ENCODE measurements at places on chromosomes 2 and 18.

GRCh38 chr18:3186678-3187658, 32.8 kb downstream of the MYOM1 start:
- DNase-seq = no peak

- no peak for DNase-seq
These were observed 309.7 kb downstream of the GALR1 start for GRCh38 chr18:77559274-77559910.

DNA sequence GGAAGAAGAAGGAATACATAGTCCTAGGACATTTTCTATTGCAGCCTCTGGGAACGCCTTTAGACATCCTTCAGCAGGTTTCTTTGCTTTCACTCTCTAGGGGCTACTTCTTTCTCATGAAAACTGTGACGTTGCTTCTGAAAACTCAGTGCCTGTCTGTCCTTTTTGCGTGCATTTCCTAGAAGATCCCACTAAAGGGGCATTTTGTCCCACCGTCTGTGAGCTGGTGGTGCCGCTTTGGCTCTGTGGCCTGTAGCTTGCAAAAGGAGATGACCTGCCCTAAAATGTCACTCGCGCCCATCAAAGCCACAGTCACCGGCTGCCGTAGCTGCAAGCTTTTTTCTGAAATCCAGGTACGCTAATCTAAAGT, 579 bp downstream of the STAT4 start:
- no peak for DNase-seq

GRCh38 chr2:146321175-146321574, 1523.7 kb upstream of the ACVR2A start:
- DNase-seq = no peak

GRCh38 chr2:150046810-150047209, 440.7 kb downstream of the RND3 start:
- no peak for DNase-seq

GRCh38 chr18:297936-298335, 30.1 kb upstream of the THOC1 start:
- DNase-seq = no peak

DNA sequence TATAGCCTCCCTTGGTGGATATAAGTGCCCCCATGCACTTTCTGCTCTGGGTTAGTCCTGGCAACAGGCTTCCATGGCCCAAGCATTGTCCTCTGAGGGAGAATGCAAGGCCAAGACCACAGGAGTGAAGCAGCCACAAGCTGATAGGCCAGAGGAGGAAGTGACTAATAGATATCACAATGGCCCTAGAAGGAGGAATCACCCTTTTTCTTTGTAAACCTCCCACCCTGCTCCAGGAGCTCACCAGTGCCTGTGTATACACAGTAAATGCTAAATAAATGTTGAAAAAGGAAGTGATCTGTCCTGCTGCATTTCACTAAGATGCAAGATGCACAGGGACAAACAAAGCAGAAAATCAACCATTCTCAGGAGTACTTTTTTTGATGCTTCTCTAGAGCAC, 49.7 kb upstream of the ABCA12 start:
- no peak for DNase-seq

GRCh38 chr2:29487967-29488555, 372.8 kb downstream of the CLIP4 start:
- DNase-seq = no peak

DNA sequence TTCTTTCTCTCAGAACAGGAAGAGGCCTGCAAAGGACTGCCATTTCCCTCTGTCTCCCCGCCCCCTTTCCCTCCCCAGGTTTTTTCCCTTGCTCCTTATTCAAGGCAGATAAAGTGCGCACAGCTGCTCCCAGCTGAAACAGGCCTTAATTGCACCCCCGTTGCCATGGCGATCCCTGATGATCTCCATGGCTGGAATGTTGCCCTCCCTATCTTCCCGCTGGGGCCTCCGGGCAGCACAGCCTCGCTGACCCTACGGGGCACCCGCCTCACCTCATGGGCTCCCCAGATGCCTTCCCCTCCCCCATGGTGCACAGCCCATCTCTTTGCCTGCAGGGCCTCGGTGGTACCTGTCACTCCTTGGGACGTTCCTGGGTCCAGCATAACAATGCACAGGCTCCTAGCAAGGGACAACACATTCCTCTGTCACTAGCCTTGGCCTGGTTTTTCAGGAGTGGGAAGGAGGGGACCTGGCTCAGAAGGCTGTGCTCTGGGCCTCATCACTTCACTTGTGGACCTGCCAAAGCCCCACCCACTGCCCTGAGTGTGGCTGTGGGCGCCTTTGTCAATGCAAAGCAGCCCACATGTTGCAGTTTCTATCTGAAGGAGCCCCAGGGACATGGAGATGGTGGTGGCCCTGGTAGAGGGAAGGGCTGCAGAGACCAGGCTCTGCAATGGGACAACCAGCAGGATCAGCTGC, 115.0 kb downstream of the CELF4 start:
- no peak for DNase-seq

- DNase-seq = no peak
These were observed 124.7 kb downstream of the RAPGEF4 start for GRCh38 chr2:172860336-172860707.

- DNase-seq = no peak
These were observed 221.7 kb downstream of the PAX3 start for GRCh38 chr2:222076973-222077690.

- DNase-seq = no peak
These were observed 683.4 kb upstream of the FSHR start for GRCh38 chr2:49837561-49838293.

- no peak for DNase-seq
These were observed 930.0 kb upstream of the KLHL29 start for GRCh38 chr2:22454826-22455485.

GRCh38 chr2:751474-751873, 74.3 kb upstream of the TMEM18 start:
- DNase-seq = no peak

DNA sequence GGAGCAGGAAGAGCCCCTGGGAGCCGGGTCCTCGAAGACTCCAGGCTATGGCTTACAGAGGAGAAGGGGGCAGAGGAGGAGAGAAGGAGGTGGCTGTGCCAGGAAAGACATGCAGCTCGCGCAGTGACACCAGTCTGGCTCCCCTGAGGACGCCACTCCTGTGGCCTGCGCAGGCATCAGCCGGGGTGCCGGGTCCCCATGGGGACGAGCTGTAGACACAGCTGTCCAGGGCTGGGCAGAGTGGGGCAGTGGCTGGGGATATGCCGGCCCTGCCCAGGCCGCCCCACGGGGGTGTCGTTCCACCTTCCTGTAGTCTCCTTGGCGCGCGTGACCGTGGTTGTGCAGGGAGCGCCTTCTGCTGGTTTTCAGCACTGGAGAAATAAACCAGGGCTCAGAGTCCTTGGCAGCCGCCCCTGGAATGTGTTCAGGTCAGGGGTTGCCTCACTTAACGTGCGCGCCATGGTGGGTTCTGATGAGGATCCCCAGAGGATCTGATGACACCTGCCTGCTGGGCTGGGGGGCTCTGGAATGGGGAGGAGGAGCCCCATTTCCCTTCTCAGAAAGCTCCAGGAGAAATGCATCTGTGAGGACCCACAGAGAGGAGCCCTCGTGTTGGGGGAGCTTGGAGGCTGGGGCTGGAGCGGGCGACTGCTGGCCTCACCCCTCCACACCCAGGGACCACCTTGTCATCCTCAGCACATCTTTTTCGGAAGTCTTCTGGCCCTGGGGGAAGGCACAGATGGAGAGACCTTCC, 26.7 kb downstream of the RAMP1 start:
- no peak for DNase-seq

DNA sequence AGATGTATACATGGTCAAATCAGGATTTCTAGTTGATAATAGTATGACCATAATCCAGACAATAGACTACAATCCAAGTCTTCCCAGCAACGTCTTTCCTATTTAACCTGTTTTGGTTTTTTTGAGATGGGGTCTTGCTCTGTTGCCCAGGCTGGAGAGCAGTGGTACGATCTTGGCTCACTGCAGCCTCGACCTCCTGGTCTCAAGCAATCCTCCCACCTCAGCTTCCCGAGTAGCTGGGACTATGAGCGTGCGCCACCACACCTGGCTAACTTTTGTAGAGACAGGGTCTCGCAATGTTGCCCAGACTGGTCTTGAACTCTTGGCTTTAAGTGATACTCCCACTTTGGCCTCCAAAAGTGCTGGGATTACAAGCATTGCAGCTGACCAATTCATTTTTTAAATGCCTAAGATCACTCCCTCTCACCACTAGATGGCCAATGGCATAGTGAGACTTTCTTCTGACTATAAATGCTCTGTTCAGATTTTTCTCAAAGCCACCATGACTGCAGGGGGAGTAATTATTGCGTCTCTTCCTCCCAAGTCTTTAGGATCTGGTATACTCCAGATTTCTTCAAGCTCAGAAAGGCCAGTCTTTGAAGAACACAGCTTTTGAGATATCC, 47.6 kb downstream of the HNRNPLL start:
- DNase-seq = no peak

GRCh38 chr2:161010503-161011015, 149.7 kb upstream of the TANK start:
- no peak for DNase-seq

DNA sequence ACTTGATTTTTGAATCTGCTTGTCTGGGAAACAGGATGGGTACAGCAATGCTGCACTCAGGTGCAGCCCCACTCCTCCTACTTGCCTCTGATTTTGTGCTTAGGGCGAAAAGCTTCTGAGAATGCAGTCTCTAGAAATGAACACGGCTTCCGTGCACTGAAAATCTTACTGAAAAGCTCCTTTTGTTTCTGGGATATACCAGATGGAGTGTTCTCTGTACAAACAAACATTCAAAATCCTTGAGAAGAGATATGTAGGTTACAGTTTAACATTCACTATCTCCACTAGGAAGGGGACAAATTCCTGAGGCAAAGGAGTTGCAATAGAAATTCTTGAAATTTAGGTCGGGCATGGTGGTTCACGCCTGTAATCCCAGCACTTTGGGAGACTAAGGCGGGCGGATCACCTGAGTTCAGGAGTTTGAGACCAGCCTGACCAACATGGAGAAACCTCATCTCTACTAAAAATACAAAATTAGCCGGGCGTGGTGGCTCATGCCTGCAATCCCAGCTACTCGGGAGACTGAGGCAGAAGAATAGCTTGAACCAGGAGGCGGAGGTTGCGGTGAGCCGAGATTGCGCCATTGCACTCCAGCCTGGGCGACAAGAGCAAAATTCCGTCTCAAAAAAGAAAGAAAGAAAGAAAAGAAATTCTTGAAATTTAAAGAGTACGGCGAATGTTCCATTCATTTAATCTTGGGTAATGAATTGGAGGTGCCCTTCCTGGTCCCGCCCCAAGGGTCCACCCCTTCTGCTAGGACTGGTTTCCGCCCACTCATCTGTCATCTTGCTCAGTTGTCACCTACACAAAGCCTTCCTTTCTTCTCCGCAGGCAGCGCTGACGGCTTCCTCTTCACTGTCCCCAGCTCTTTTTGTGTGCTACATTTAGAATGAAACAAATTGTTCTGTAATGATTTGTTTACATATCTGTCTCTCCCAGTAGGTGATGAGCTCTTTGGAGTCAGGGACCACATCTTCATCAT, 92.4 kb downstream of the SOCS6 start:
- DNase-seq = no peak

- no peak for DNase-seq
These were observed 85.3 kb upstream of the KLHL29 start for GRCh38 chr2:23299476-23300195.

GRCh38 chr2:232315049-232315922, 63.3 kb upstream of the ALPP start:
- peak; percentile 85 for DNase-seq

DNA sequence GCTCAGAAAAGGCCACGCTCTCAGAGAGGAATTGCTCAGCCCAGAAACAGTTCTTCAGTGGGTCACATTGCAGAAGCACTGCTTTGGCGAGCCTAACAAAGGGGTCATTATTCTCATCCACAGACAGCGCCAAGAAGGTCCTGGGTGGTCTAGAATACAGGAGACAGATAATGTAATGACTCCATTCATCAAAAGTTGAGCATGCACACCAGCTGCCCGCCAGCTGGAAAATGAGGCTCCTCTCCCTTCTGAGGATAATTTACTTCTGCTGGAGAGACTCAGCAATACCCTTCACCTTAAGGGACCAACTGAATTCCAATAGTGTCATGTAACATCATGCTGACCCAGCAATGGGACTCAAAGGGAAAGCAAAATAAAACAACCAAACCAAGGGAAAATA, 79.9 kb downstream of the TRIB2 start:
- DNase-seq = no peak

DNA sequence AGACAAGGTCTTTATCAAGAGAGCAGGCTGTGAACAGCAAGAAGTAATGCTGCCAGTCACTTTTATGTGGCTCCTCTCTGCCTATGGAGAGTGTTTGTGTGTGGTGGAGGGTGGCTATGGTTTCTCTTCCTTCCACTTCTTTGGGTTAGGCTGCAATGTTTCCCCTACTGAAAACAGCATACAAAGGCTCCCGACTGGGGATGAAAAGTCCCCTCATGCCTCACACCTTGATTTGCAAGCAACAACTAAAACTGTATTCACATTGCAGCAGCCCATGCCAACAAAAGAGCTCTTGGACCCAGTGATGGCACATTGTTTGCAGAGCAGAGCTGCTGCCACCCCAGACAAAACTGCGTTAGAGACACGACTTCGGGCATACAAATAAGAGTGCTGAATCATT, 301.6 kb downstream of the SLC8A1 start:
- DNase-seq = no peak

DNA sequence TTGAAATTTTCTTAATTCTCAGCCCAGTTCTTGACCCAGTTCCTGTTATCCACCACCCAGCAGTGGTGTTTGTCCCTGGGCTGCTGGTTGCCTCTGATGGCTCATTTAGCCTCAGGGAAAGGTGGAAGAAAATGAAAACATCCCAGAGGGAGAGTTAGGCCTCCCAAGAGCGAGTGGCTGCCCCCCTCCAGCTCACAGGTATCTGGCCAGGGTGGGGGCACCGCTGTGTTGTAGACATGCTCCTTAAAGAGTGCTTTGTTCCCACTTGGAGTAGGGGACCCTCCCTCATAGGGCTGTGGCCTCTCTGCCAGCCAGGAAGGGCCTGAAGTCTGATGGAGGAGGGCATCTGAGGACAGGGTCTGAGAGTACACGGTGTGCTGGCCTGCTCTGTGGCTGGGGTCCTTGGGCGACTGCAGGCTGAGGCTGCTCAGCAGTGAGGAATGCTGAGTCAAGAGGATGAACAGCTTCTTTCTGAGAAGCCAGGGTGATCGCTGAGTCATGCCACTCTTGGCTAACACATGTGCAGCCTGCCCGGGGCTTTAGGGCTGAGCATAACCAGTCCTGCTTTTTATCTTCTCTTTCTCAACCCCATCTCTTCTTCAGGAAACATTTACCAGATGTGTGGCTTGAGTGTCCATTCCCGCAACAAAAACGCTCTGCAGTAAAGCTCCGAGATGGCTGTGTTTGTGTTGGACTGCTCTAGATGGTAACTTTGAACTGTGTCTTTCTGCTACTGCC, 72.3 kb downstream of the IL1R2 start:
- DNase-seq = no peak

DNA sequence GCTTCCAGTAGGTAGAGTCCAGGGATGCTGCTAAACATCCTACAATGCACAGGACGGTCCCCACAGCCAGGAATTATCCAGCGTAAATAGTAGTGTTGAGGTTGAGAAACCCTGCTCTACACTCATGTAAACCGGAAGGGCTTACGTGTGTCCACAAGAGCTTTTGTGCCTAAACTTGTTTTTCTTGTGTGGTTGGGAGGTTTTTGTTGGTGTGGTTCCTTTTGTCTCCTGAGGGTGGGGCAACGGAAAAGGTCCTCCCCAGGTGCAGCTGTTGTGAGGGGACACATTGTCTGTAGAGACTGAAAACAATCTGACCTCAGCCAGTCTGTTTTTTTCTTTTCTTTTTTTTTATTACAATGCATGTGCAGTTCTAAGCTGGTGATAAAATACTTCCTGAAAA, 72.7 kb upstream of the MGAT5 start:
- DNase-seq = peak; percentile 84

Measured in central memory CD4-positive, alpha-beta T cell (primary cell).